ENCODE measurements at places on chromosomes 16 and 17. TPM values are rescaled to one million over a fixed set of nuclear protein-coding genes. Genes with fewer than 3 reads are reported as not detected.

GRCh38 chr17:8459107-8459506 lies 23.4 kb downstream of the NDEL1 start:
- DNase-seq = no peak

DNA sequence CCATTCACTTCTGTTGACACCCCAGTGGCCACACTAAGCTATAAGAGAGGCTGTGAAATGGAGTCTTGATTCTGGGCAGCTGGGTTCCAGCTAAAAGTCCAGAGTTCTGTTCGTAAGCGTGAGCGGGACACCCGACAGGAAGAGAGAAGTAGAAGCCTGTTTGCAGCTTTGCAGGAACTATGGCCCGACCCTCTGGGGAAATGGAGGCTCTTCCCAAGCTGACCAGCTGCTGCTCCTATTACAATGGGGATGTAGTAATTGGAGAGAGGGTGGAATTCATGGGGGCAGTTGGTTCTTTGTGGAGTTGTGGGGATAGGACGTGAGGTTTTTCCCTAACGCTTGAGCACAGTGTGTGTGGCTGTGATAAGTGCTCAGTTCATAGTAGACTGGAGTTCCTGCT lies 28.4 kb downstream of the UBALD1 start:
- DNase-seq = no peak

DNA sequence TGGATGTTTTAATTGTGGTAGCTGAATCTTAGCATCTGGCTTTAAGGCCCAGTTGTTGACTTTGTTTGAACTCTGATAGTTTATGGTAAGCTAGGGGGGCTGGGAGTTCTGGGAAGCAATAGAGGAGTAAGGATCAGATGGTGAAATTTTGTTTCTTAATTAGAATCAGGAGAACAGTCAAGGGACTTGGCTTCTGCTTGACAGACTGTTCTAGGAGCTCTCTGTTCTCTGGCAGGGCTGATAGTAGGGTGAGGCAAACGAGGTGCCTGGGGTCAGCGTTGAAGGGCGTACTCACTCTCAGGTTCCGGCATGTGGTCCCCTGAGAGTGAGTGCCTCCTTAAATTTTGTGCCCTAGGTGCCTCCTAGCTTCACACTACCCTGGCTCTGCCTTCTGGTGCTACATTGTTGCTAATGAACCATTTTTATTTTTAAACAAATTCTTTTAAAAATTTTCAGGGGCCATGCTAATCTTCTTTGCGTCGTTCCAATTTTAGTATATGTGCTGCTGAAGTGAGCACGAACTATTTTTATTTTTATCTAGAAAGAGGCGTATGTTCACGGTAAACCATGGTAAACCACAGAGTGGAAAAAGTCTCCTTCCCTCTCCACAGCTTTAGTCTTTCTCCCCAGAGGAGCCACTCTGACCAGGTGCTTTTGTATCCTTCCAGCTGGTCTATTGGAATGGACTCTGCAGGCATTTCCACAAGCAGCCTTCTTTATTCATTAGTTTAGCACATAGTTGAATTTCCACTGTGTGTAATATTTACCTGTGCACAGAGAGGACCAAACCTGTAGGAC lies 19.7 kb downstream of the SLC7A6 start:
- no peak for DNase-seq

DNA sequence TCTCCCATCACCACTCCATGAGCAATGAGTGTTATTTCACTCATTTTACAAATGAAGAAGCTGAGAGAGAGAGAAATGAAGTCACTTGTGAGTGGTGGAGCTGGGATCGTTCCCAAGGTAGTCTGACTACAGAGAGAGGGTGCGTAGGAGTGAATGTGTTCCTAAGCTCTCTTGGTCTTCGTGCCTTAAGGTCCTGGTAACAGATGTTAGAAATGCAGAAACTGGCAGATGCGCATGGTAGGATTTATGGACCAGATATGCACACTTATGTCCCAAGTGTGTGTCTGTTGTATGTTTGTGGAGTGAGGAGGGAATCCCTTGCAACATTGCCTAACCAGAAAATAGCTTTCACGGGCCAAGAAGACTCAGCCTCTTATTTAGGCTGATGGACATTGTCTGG lies 93.2 kb upstream of the ZNF469 start:
- no peak for DNase-seq

DNA sequence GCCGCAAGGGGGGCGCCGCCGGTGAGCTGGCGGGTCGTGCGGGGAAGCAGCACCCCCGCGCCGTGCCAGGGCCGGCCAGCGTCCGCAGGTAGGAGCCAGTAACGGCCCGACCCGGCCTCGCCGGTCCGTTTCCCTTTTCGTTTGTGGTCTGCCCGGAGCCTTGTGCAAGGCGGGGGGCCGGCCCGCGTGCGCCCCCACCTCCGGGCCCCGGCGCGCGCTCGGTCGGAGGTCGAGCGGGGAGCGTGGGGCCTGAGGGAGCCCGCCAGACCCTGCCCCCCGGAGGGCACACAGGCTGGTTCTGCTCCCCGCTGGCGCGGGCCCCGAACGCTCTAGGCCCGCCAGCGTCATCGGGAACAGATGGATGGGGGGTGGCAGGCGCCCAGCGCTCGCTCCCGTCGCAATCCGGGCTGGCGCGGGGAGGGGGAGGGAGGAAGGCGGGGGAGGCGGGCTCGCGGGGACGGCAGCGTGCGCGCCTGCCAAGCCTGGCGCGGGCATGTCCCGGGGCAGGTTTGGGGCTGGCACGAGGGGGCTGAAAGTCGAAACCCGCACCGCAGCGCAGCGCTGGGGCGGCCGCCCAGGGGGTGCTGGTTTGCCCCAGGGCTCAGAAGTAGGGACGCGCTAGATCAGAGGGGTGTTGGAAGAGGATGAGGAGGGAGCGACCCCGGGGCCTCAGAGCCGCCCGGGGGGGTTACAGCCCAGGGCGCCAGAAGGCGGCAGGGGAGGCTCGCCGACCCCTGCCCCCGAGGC lies 1.5 kb upstream of the GSE1 start:
- peak; percentile 71 for DNase-seq

GRCh38 chr16:67248401-67249177 lies at the start of gene SLC9A5:
Gene SLC9A5 (plus strand): TSS chr16:67248979. CDS start chr16:67249015, 36 bp downstream.
- DNase-seq = peak; percentile 37

DNA sequence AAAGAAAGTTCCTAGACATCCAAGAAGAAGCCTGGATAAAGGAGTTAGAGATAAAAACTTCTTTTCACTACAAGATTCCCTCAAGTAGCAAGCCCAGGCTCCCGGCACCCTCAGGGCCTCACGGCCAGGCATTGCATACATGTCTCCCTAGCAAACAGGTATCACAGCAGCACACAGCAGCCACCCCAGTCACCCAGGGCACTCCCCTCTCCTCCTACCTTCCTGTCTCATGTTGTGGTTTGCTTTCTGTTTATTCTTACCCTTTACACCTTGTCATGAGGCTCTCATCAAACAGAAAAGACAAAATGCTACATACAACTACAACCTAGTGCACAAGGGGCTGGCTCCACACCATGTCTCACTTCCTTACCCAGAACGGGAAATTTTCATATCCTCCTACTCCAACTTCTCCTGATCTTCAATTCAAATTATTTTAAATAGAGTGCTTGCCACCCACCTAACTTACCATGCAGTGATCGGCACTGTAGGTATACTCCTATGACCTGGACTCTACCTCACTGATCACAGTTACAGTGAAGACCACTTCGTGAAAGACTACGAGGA lies 42.7 kb downstream of the XPO6 start:
- peak; percentile 73 for DNase-seq

GRCh38 chr17:28682655-28683054 lies 20.6 kb downstream of the SUPT6H start:
- DNase-seq = no peak

Gene CASKIN1
- 0.15 TPM for total RNA-seq

Gene HCRT
- total RNA-seq = not detected

GRCh38 chr17:31275116-31275515 lies 21.9 kb downstream of the OMG start:
- DNase-seq = no peak

GRCh38 chr17:3688027-3688553 lies 7.9 kb downstream of the P2RX5 start:
- DNase-seq = no peak

DNA sequence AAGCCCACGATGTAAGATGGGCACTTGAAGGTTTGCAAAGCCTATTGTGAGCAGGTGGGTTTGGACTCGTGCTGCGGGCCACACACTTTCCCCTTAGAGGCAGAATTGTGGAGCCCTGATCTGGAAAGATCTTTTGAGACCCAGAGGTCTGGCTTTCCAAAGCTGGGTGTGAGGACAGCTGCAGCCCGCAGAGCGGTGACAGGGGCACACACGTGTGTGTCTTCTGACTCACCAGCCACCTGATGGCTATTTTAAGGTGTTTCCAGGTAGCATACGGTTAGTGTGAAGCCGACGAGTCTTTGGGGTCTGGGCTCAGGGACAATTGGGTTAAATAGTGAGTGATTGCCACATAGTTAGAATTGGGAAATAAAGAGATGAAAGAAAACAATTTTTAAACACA lies 108.9 kb upstream of the GSE1 start:
- no peak for DNase-seq

DNA sequence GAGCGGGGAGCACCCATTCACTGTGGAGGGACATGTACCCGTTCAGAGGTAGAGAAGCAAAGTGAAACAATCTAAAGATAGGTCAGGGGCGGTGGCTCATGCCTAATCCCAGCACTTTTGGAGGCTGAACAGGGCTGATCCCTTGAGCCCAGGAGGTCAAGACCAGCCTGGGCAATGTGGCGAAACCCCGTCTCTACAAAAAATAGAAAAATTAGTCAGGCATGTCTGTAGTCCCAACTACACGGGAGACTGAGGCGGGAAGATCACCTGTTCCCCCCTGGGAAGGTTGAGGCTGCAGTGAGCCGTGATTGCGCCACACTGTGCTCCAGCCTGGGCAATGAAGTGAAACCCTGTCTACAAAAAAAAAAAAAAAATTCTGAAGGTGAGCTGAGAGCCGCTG lies 21.7 kb downstream of the MYL4 start:
- no peak for DNase-seq

DNA sequence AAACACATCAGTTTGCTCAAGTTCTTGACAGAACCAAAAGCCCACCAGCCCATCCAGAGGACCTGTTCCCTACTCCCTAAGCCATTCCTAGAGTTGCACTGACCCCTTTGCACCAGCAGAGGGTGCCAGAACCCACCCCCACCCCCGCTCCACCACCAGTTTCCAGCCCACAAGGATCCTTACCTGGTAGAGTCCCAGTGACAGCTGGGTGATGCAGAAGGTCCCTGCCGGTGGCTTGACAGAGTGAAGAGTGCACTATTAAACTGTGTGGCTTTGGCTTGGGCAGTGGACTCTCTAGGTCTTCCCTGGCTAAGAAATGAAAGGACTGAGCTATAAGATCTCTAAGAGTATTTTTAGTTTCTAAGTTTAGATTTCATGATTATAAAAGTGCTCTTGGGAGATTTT lies 73.3 kb upstream of the MTMR4 start:
- peak; percentile 76 for DNase-seq

DNA sequence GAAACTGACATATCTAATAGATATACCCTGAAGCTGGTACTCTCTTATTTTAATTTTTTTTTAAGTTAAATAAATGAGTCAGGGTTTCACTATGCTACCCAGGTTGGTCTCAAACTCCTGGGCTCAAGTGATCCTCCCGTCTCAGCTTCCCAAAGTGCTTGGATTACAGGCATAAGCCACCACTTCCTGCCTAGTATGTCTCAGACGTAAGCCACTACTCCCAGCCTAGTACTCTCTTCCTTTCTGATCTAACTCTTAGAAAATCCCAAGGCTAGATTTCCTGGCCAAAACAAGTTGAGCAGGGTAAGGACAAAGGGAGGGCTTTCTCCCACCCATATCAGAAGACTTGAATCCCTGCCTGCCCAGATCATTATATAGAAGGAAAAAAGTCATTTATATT lies 33.7 kb downstream of the HOXB1 start:
- no peak for DNase-seq

- DNase-seq = no peak
Measured at GRCh38 chr17:80379348-80379747, 35.6 kb upstream of the ENDOV start.

GRCh38 chr16:74051-74746 lies 1.8 kb upstream of the RHBDF1 start:
- DNase-seq = no peak

Gene PRR35
- total RNA-seq = not detected

- no peak for DNase-seq
Measured at GRCh38 chr17:72075995-72076677, 44.7 kb upstream of the SOX9 start.

Gene ADAP2
- 0.32 TPM for total RNA-seq

Gene KCTD19
- total RNA-seq = 1.0 TPM

- DNase-seq = no peak
Measured at GRCh38 chr16:59058250-59058649, 324.1 kb upstream of the GOT2 start.

GRCh38 chr17:78323826-78324390 lies 36.0 kb downstream of the SOCS3 start:
- DNase-seq = no peak

DNA sequence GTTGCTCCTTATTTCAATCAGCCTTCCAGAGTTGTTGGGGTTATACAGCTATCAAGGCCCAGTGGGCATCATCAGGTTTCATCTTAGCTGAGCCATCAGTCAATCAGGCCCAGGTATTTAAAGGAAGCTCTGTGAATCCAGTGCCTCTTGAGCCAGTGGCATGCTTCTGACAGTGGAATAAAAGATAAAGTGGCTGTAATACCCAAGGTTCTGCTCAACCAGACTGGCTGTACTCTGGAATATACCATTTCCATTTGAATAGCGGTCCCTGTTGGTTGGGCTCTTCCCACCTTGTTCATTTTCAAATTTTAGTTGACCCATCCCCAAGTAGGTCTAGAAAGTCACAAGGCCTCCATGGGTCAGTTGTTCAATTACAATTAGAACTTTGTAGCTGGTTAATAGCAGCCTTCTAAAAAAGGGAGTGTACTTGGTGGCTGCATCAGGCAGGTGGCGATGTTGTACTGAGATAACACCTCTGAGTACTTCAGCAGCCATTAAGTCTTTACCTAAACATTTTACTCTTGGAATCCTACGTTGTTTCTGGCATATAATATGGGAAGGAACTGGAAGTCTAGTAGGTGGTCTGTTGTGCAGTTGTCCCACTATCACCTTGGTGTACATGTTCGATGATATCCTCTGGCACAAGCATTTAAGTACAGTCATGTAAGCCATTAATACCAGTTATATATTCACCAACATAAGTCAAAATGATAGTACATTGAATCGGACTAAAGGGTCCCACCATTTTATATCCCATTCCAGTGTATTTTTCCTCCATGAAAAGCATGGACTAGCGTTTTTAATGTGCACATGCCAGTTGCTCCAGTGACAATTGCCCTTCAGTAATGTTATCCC lies 294.1 kb downstream of the BCAS3 start:
- DNase-seq = peak; percentile 69

Gene EFCAB5
- total RNA-seq = 0.35 TPM

Gene NMRAL1
- 30.5 TPM for total RNA-seq

Gene IL21R
- 93.8 TPM for total RNA-seq

Gene ASIC2
- total RNA-seq = not detected

Gene SLFN12
- 5.6 TPM for total RNA-seq

Data from activated naive CD4-positive, alpha-beta T cell treated with anti-CD3 and anti-CD28 coated beads for 36 hours (primary cell).